ENCODE measurements at places on chromosomes 16 and 17. TPM values are rescaled to one million over a fixed set of nuclear protein-coding genes. Genes with fewer than 3 reads are reported as not detected.

MAP2K6 gene
- total RNA-seq, result 10.5 TPM

PARD6A gene
- 6.7 TPM for total RNA-seq

KIF2B gene
- total RNA-seq, result not detected

VWA3A gene
- 0.13 TPM for total RNA-seq

RUNDC3A gene
- total RNA-seq, result 0.41 TPM

ZFP3 gene
- 8.8 TPM for total RNA-seq

TP53TG3C gene
- not detected for total RNA-seq

NXN gene
- 1.1 TPM for total RNA-seq

PROCA1 gene
- total RNA-seq, result 7.6 TPM

LPO gene
- total RNA-seq, result not detected

OR1A1 gene
- total RNA-seq, result not detected

CD7 gene
- total RNA-seq, result 186 TPM

NLRC5 gene
- total RNA-seq, result 685 TPM

MAPT gene
- 0.86 TPM for total RNA-seq

WDR59 gene
- 103 TPM for total RNA-seq

TNFSF12 gene
- 61.4 TPM for total RNA-seq

TMC8 gene
- total RNA-seq, result 301 TPM

ZG16B gene
- total RNA-seq, result not detected

TMEM238L gene
- total RNA-seq, result not detected

WIPF2 gene
- total RNA-seq, result 32.1 TPM

CCDC78 gene
- total RNA-seq, result 9.6 TPM

FAAP100 gene
- total RNA-seq, result 32.7 TPM

CNOT1 gene
- 222 TPM for total RNA-seq

NOTUM gene
- 0.29 TPM for total RNA-seq

HCRT gene
- not detected for total RNA-seq

KRT33B gene
- total RNA-seq, result not detected

LRRC45 gene
- total RNA-seq, result 25.0 TPM

CLEC3A gene
- not detected for total RNA-seq

SYNGR2 gene
- total RNA-seq, result 56.3 TPM

SMIM5 gene
- total RNA-seq, result 0.82 TPM

GAS7 gene
- total RNA-seq, result 2.7 TPM

KRT40 gene
- not detected for total RNA-seq

TERB1 gene
- not detected for total RNA-seq

ZG16 gene
- total RNA-seq, result not detected

KRT28 gene
- not detected for total RNA-seq

ADAM11 gene
- 0.68 TPM for total RNA-seq

Measured in T-cell (primary cell).